T-cell (primary cell): ENCODE measurements at places on chromosomes 13 and 19. TPM values are rescaled to one million over a fixed set of nuclear protein-coding genes. Genes with fewer than 3 reads are reported as not detected.

DNA sequence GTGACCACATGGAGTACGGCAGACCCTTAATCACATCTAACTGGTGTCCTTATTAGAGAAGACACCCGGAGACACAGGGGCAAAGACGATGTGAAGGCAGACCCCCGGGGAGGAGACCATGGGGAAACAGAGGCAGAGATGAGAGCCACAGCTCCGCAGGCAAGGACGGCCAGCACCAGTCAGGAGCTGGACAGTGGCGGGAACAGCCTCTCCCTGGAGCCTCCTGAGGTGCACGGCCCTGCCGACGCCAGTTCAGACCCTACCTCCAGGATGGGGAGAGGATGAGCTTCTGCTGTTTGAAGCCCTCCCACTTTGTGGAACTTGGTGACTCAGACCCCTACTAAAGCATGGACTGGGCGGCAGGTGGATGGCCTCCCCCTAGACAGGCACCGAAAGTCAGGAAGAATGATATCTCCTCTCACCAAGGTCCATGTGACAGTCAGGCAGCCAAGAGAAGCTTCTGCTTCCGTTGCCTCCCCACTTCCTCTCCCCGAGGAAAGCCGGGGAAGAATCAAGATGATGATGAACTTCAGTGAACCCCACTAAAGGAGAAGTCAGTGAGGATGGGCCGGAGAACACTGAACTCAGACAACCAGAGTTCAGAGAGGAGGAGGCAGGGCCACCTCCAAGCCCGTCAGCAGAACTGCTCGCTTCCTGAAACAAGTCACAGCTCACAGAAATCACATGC is 25.4 kb downstream of the RAB20 start:
- H3K4me1 ChIP-seq, result no peaks in the 10 kb centered on the region
- H3K27ac ChIP-seq, result no peak overlapping the region
- H3K4me3 ChIP-seq, result no peak overlapping the region
- no peak for DNase-seq

The PHF11 gene
- 94.0 TPM for total RNA-seq

- no peaks in the 10 kb centered on the region for H3K4me1 ChIP-seq
- no peak overlapping the region for H3K4me3 ChIP-seq
- H3K27me3 ChIP-seq, result no peaks in the 10 kb centered on the region
- no peak for DNase-seq
Measured at GRCh38 chr19:4647676-4648644, 8.6 kb downstream of the TNFAIP8L1 start.

The SLAIN1 gene
- 38.9 TPM for total RNA-seq

DNA sequence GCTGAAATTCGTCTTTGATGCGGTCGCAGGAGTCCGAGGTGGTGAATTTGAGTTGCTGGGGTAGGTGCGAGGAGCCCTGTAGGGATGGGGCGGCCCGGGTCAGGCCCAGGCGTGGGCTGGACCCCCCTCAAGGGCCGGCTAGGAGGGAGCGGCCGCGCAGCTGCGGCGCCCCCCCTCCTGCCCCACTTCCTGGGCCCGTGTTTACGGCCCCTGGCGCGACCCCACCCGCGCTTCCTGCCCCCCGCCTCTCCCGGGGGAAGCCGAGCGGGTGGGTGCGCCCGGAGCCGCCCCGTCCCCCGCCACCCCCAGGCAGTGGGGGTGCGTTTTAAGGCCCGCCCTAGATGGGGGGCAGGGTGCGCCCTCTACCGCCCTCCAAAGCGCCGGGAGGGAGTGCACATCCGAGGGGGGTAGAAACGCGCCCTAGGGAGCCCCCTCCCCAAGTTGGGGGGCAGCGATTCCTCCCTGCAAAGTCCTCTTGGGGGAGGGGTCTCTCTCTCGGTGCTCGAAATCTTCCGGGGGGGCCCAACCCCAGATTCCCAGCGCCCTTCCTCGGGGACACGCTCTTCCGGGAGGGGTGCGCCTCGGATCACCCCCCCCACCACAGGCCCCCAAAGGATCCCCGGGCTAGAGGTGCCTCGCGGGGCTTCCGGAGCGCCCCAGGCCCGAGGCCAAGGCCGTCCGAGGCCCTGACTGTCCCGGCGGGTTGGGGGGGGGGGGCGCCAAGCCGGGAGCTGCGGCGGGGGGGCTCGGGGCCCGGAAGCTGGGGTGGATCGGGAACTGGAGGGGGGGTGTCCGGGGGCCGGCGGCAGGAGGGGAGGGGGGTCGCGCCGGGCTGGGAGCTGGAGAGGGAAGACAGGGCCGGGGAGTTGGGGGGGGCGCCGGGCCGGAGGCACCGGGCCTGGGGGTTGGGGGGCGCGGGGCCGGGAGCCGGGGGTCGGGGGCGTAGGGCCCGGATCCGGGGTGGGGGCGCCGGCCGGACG is 823 bp downstream of the TLE5 start:
- peaks cover 42% of the 10 kb centered on the region for H3K36me3 ChIP-seq
- H3K4me3 ChIP-seq, result peak overlapping the region; percentile 98
- H3K27ac ChIP-seq, result peak overlapping the region; percentile 81
- H3K27me3 ChIP-seq, result no peaks in the 10 kb centered on the region
- H3K4me1 ChIP-seq, result peaks cover 24% of the 10 kb centered on the region

DNA sequence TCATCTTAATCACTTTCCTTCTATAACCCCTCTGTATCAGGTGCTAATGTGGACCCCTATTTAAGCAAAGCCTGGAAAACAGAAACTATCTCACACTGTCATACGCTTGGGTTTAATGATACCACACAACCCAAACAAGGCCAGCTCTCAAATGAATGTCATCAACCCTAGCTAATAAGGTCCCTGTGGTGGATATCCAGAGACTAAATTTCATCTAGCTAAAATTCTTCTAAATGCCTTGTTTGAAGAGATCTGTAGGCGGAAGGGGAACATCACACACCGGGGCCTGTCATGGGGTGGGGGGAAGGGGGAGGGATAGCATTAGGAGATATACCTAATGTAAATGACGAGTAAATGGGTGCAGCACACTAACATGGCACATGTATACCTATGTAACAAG is 95.5 kb downstream of the FOXO1 start:
- no peaks in the 10 kb centered on the region for H3K36me3 ChIP-seq
- no peak overlapping the region for H3K4me3 ChIP-seq
- no peaks in the 10 kb centered on the region for H3K27me3 ChIP-seq
- H3K4me1 ChIP-seq, result peaks cover 41% of the 10 kb centered on the region
- no peak overlapping the region for H3K27ac ChIP-seq
